Stimulated activated CD4-positive, alpha-beta T cell treated with anti-CD3 and anti-CD28 coated beads, TNF-alpha, amount 100 ng/mL, for 1 hour (primary cell): ENCODE measurements at places on chromosomes 5 and 9.

- no peak for DNase-seq
Observed at GRCh38 chr9:16809912-16810610, 60.4 kb downstream of the BNC2 start.

- DNase-seq = no peak
Observed at GRCh38 chr5:52771343-52772039, 16.2 kb upstream of the ITGA1 start.

DNA sequence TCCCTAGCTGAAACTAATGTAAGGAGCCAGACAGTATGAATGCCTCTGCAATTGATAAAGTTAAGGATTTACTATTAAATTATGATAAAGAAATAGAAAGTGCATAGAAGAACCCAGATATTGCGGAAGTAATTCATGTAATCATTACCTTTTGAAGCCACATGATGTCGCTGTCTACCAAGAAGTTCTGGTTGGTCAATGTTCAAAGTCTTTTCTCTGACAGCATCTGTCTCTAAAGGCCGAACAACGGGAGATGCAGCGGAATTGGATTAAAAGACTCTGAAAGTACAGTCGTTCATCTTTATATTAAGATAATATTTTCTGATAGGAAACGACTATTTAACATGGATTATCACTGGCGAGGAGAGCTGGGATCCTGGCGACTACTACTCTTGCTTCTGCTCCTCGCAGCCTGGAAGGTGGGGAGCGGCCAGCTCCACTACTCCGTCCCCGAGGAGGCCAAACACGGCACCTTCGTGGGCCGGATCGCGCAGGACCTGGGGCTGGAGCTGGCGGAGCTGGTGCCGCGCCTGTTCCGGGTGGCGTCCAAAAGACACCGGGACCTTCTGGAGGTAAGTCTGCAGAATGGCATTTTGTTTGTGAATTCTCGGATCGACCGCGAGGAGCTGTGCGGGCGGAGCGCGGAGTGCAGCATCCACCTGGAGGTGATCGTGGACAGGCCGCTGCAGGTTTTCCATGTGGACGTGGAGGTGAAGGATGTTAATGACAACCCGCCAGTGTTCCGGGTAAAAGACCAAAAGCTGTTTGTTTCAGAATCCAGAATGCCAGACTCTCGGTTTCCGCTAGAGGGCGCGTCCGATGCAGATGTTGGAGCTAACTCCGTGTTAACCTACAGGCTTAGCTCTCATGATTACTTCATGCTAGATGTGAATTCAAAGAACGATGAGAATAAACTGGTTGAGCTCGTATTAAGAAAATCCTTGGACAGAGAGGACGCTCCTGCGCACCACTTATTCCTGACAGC, at the start of gene PCDHA8:
TSS of gene PCDHA8 (plus strand) at position 210 of the 985 bp plus-strand sequence. CDS start at position 345, 135 bp downstream.
- DNase-seq = no peak

DNA sequence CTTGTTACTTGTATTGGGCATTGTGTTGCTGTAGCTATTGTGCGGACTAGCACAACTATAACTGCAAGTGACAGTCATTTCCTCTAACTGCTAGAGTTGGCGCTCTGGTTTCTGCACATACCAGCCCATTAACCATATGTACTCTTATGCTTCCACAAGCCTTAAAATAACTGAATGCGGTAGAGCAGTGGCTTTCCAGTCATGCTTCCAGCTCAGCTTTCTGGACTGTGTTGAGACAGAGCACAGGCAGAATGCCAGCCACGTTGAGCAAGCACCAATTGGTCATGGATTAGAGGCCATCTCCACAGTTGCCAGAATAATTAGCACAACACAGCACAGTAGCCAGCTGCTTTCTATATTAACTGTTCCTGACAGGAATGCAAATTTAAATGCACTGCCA, 12.2 kb downstream of the INVS start:
- DNase-seq = no peak

GRCh38 chr9:127021664-127022363, 100.6 kb downstream of the ANGPTL2 start:
- DNase-seq = no peak

DNA sequence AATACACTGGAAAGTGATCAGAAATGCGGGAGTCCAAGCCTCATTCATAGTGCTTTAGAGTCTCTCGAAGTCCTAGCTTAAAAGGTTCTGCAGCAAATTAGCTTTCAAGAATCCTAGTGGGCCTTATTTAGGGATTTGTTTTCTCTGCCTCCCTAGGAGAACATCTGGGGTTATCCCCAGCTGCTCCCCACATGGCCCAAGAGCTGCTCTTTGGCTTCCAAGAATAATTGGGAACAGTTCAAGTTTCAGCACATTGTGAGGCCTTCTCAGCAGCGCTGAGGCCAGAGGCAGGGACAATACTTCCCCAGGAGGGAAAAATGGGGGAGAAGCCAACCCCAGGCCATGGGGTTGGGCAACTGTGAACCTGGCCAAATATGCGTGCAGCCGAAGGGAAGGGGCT, 108.7 kb downstream of the LIFR start:
- DNase-seq = no peak

- no peak for DNase-seq
Observed at GRCh38 chr5:35483780-35484179, 133.9 kb upstream of the SPEF2 start.

DNA sequence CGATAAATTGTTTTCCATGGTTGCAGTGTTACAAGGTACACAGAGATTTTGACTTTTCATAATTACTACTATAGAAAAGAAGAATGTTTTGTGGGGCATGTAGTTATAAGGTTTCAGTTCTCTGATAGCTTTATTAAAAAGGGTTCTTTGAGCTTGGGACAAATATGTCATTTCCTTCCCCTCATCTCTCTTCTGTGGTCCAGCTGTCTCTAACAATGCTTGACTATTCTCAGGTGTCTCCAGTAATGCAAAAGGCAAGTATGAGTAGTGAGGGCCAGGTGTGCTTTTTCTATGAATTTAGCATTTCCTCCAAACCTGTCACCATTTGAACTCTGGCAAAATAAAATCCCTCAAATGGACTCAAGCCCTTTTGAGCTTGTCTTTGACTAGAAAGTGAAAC, 84.3 kb downstream of the SLF1 start:
- DNase-seq = no peak

GRCh38 chr5:135034963-135035677, 1.1 kb upstream of the PITX1 start:
- DNase-seq = no peak

DNA sequence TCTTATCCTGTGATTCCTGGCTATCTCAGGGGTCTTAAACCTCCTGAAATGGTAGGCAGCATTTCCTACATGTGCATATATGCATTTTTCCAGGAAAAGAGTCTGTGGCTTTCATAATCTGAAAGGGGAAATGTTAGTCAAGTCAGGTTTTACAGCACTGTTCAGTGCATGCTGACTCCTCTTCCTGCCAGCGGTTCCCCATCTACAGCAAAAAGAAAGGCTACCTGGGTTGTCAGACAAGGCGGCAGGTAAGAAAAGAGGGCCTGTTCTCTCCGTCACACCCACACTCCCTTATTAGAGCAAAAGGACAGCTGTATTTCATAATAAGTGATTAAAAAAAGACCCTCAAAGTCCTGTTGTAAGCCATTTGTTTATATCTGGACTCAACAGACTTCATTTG, 4.3 kb upstream of the SPATA6L start:
- no peak for DNase-seq

GRCh38 chr9:118418887-118419565, 714.8 kb downstream of the TLR4 start:
- DNase-seq = no peak

- DNase-seq = no peak
Observed at GRCh38 chr5:98578438-98578837, 195.0 kb upstream of the RGMB start.

- DNase-seq = no peak
Observed at GRCh38 chr5:97751540-97751939, 568.5 kb upstream of the RIOK2 start.

DNA sequence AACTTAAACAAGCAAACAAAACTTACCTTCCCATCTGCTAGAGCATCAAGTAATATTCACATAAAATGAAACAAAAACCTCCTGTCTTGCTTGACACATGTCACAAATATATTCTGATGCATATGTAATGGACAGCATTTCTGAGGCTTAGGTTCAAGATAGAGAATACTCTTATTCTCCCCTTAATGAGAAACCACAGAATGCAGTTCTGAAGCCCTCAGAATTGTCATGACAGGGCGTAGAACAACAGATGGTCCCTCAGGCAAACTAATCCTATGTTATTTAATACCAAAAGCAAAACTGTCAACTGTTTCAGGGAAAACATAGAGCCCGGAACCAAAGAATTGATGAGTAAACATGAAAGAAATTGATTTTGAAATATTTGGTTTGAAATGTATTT, 229.9 kb upstream of the RIOK2 start:
- no peak for DNase-seq
